Stimulated activated CD8-positive, alpha-beta memory T cell treated with anti-CD3 and anti-CD28 coated beads, Interleukin-15, amount 100 ng/mL, for 1 hour (primary cell): ENCODE measurements at places on chromosomes 3 and 15.

DNA sequence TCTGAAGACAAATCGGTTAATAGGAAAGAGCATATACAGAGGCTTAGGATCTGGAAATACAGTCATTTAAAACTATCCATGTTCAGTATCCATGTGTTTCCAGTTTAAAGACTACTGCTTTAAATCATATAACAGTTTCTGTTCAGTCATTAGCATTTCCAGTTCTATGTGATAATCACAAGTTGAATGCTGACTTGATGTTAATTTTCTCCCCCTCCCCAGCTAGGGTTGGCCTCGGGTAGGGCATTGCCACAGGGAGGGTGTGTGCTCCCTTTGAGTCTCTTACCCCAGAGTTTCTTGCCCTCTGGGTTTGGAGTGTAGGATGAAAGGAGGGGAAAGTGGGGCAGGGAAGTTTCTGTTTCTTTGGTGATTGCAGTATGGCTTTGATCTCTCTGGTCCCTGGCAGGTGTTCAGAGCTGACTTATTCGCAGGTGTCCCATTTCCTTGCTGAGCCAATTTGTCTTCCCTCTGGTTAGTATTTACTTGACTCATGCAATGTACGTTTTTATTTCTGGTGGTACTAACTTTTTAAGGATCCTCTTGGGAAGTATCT, 86.3 kb downstream of the SH3GL3 start:
- DNase-seq = no peak

DNA sequence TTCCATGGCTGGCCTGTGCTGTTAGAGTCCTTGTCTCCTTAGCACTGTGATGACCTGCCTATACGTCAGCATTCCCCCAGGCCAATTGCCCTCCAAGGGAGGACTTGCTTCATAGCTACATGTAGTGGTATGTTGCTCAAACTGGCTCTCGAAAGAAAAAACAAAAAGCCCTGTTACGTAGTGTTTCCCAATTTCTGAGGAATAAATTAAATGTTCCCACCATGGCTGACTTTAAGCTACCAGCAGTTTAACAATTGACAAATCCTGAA, 54.6 kb downstream of the WNT7A start:
- DNase-seq = no peak

- DNase-seq = no peak
Observed at GRCh38 chr15:68209735-68210408, 4.7 kb upstream of the CALML4 start.

GRCh38 chr3:13841141-13841540, 38.7 kb downstream of the WNT7A start:
- no peak for DNase-seq

DNA sequence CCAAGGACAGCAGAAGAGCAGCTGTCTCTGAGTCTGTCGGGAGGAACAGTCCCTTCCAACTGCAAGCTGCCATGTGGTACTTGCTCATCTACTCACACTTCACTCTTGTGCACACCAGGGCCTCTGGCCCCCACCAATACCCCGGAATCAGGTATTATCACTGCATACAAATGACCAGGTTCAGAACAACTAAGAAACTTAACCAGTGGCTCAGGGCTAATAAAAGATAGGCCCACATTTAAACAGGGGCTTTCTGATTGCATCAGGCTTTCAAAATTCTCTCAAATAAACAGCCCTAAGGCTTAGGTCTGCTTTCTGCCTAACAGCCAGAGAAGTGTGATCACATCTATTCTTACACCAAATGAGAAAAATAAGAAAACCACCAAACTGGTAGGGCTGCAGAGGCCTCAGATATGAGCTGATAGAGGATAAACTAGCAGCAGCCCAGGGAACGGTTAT, 20.7 kb downstream of the CCDC12 start:
- no peak for DNase-seq

DNA sequence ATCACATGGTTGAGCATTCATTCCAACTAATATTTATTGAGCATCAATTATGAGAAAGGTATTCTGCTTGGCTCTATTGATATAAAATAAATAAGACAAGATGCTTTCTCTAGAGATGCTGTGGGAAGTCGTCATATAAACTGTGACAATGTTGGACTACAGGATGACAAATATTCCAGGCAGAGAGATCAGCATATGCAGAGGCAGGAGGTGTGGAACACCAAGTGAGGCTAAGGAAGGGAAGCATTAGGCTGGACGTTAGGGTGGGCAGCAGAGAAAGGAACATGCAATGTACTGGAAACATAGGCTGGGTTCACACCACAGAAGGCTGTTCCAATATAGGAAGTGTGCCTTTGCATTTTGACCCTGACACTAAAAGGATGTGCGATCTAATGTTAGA, 38.6 kb downstream of the CD200 start:
- no peak for DNase-seq

DNA sequence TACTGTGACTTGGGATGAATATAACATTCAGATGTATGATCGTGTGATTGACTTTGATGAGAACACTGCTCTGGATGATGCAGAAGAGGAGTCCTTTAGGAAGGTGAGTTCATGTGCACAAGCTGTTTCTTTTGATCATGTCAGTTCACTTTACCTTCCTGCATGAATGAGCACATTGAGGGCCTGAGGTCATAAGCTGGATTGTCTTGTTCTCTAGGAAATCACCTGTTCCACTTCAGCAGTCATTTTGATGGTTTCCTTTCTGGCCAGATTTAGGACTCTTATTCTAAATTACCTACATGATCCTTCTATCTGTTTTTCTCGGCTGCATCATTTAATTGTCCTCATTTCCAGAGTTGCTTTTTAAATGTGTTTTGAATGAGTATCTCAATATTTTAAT, 4.1 kb downstream of the RCN2 start:
- no peak for DNase-seq

DNA sequence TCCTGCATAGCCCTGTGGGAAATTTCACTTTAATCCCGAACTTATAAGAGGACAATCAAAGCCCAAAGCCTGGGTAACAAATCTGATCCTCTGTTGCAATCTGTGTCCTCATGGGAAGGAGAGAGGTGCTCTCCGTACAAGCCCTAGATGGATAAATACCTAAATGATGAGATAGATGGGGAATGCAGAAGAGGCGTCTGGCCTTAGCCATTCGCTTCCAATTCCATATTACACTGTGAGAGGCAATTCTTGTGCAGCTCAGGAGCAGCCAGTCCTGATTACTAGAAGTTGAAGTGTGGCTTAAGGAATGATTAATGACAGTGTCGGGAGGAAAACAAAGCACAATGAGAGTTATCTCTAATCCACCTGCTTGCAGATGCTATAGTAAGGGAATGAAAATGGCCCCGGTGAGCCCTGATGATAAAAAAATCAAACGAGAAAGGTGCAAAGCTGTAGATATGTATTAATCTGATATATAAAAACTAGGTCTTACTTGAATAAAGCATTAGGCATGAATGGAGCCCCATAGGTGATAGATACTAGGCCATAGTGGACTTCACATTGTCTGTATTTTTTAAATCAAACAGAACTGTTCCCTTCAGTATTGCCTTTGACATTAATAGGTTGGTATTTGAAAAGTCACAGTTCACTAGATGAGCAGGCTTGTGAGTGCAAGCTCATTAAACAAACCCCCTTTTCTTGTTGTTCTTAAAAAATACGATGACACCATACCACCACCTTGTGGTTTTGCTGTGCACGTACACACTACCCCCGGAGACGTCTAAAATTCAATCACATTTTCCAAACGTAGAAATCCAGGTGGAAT, 54.2 kb upstream of the TMCO5A start:
- DNase-seq = no peak

DNA sequence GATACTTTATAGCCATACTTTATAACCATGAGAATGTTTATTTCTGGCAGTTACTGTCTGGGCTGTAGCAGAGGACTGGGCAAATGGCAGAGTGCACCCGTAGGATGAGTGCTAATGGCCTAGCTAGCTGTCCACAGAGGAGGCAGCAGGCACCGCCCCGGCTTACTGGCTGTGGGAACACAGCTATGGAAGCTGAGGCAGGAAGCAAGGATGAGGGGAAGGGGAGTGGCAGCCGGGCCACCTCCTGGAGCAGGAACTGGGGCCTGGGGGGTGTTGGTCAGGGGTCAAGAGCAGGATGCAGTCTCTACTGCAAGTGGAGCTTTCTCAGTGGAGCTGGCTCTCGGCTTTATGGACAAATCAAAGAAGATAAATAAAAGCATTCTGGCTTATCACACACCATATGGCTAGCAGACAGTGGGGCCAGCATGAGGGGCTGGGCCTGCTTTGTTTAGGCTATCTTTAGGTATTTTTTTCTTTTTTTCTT, 316.8 kb upstream of the CTDSPL start:
- no peak for DNase-seq

DNA sequence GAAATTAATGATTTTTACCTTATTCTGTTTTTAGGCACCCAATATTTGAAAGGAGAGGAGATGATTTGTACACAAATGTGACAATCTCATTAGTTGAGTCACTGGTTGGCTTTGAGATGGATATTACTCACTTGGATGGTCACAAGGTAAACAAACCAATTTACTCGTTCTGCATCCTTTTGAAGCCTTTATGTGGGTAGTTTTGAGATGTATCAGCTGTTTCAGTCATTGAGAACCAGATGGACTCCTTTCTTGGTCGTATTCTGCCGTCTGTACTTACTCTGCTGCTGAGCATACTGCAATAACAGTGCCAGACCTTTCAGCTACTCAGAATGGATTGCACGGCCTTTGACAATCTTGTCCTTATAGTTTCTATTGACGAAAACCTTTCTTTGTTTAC, 13.3 kb downstream of the DNAJB11 start:
- DNase-seq = no peak

- no peak for DNase-seq
Observed at GRCh38 chr3:119290613-119291012, 3.6 kb upstream of the ARHGAP31 start.

- no peak for DNase-seq
Observed at GRCh38 chr3:125232401-125232800, 19.9 kb upstream of the SLC12A8 start.

DNA sequence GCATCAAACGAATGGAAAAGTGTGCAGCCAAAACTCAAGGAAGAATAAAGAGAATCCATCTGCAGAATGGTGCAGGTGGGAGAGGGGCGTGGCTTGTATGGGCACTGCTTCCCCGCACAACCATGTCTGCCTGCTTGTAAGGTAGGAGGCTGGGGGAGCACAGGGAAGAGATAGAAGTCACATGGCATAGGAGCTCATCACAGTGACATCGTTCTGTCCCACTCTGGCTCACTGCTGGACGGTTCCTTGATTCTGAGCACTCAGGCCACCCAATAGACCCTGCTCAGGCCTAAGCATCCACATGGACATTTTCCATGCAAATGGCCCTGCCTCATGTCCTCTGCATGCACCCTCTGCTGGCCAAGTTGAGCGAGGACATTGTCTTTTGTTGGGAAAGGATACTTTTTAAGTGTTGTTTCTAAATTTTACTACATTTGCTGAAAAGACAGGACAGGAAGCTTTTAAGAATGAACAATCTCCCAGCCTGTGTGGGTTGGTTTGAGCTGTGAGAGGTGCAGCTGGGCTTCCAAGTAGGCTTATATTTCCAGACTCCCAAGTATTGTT, 3.1 kb downstream of the MYLK start:
- DNase-seq = no peak
